Breast epithelium (tissue), 4 donors: ENCODE measurements at places on chromosomes 3 and 15. TPM values are rescaled to one million over a fixed set of nuclear protein-coding genes. Genes with fewer than 3 reads are reported as not detected.

- no peaks in the 10 kb centered on the region for H3K4me1 ChIP-seq
- H3K27me3 ChIP-seq: no peaks in the 10 kb centered on the region
- H3K27ac ChIP-seq: no peak overlapping the region
- no peak for DNase-seq
Observed at GRCh38 chr15:95281470-95281869, 1049.0 kb upstream of the NR2F2 start.

GRCh38 chr3:122298239-122298638 is 26.8 kb upstream of the CSTA start:
- no peaks in the 10 kb centered on the region for H3K27me3 ChIP-seq
- H3K27ac ChIP-seq: no peak overlapping the region
- no peak overlapping the region for H3K4me3 ChIP-seq

DNA sequence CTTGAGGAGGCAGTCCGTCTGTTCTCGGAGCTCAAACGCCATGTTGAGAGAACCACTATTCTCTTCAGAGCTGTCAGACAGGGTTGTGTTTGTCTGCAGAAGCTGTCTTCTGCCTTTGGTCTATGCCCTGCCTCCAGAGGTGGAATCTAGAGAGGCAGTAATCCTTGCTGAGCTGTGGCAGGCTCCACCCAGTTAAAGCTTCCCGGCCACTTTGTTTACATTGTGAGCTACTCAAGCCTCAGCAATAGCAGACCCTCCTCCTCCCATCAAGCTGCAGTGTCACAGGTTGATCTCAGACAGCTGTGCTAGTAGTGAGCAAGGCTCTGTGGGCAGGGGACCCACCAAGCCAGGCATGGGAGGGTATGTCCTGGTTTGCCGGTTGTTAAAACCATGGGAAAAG is 8.9 kb downstream of the OR5AC2 start:
- H3K4me3 ChIP-seq: no peak overlapping the region
- no peaks in the 10 kb centered on the region for H3K36me3 ChIP-seq
- no peaks in the 10 kb centered on the region for H3K4me1 ChIP-seq
- no peak for DNase-seq
- H3K27me3 ChIP-seq: no peaks in the 10 kb centered on the region

- H3K4me1 ChIP-seq: no peaks in the 10 kb centered on the region
- H3K27me3 ChIP-seq: no peaks in the 10 kb centered on the region
- H3K4me3 ChIP-seq: no peak overlapping the region
- DNase-seq: no peak
- no peak overlapping the region for H3K27ac ChIP-seq
Observed at GRCh38 chr3:148202386-148202785, 495.3 kb upstream of the AGTR1 start.

The MASP1 gene
- 0.33 TPM for total RNA-seq

The GPR149 gene
- not detected for total RNA-seq
